Activated T-cell treated with anti-CD3 and anti-CD28 coated beads, Interleukin-2, amount 50 U/mL, for 72 hours (primary cell): ENCODE measurements at places on chromosomes 1 and 21. TPM values are rescaled to one million over a fixed set of nuclear protein-coding genes. Genes with fewer than 3 reads are reported as not detected.

The CASQ2 gene
- total RNA-seq = not detected

The ASB17 gene
- not detected for total RNA-seq

The CD244 gene
- total RNA-seq = 1.4 TPM

The ARHGEF19 gene
- total RNA-seq = 7.0 TPM

The RAD54L gene
- total RNA-seq = 33.1 TPM

The UBE2U gene
- total RNA-seq = not detected

The RNF186 gene
- not detected for total RNA-seq

The PCBP3 gene
- total RNA-seq = 20.2 TPM

The AJAP1 gene
- total RNA-seq = 0.05 TPM

The MAP10 gene
- total RNA-seq = 1.7 TPM

The SHE gene
- 0.19 TPM for total RNA-seq

DNA sequence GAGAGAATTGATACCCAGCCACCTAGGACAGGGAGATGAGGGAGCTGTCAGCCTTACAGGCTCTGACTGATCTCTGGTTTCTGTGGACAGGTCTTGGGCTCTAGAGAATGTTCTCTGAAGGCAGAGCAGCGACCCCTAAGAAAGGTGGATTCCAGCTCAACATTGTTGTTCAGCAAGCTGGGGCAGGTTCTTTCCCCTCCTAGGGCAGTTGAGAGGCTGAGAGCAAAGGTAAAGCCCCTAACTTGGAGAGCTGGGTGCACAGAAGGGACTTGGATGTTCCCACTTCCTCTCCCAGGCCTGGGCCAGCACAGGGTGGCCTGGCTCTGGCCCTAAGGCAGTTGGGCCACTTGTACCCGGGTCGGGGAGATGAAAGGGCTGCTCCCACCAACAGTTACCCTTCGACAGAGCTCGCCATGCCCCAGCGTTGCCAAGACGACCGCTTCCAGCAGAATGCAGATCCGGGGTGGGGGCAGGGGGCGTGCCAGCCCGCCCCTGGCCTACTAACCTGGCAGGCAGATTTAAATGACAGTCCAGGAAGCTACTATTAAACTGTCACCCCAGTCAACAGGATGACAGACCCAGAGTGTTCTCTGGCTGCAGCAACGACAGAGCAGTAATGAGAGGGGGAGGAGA is 31.6 kb downstream of the LRP8 start:
- DNase-seq = no peak

GRCh38 chr1:184840596-184840995 is 85.9 kb upstream of the EDEM3 start:
- DNase-seq = no peak

GRCh38 chr1:211353562-211354212 is 27.1 kb downstream of the TRAF5 start:
- DNase-seq = no peak

- no peak for DNase-seq
These were observed 55.4 kb downstream of the FRRS1 start for GRCh38 chr1:99710994-99711393.

- no peak for DNase-seq
These were observed 218.2 kb upstream of the ADGRL2 start for GRCh38 chr1:81582467-81582986.

- no peak for DNase-seq
These were observed 10.6 kb downstream of the ID3 start for GRCh38 chr1:23548704-23549143.

DNA sequence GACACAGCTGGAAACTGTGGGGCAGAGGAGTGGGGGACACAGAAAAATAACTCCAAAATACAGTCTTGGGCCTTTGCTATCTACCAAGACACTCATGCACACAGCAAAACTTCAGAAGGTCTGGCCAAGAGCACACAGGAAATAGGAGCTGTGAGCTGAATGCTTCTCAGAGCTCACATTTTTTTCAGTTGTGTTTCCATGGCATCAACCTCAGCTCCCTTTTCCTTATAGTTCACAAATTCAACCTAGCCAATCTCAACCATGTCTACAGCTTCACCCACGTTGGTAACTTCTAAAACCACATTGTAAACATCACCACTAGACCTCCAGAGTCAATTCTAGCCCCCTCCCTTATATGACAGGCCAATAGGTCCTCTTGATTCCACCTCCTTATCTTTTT is 19.6 kb upstream of the SYNJ1 start:
- DNase-seq = no peak

DNA sequence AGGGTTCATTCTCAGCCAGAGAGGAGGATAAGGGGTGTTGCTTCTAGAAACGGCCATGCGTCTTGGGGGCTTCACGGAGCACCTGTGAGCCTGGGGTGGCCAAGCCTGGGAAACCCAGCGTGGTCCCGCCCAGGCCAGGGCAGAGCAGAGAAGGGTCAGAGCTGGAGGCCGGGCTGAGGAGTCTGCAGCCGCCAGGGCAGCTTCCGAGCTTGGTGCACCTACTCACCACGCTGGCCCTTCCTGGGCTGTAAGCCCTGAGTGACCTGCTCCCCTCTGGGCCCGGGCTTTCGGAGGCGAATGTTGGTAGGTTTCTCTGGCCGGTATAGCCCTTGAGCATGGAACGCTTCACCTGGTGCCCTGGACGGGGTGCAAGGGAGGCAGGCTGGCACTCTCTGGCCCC is 169.8 kb upstream of the ARHGEF16 start:
- DNase-seq = no peak

DNA sequence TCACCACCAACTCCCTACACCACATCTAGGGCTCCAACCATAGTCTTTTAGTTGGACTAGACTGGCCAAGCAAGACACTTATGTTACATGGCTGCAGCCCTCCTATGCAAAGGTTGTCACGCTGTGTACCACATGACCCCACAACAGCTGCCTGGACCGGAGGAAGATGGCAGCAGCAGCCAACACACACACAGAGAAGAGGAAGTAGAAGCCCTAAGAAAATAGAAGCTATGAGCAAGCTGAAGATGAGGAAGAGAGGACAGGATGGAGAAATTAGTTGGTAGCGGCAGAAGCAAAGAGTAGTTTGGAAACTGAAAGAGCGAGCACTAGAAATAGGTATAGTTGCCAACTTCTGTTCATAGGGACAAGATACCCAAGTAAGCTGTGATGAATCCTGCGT is 60.8 kb upstream of the RALGPS2 start:
- DNase-seq = no peak

- DNase-seq = no peak
These were observed 154.7 kb downstream of the RUNX1 start for GRCh38 chr21:34894401-34894800.

DNA sequence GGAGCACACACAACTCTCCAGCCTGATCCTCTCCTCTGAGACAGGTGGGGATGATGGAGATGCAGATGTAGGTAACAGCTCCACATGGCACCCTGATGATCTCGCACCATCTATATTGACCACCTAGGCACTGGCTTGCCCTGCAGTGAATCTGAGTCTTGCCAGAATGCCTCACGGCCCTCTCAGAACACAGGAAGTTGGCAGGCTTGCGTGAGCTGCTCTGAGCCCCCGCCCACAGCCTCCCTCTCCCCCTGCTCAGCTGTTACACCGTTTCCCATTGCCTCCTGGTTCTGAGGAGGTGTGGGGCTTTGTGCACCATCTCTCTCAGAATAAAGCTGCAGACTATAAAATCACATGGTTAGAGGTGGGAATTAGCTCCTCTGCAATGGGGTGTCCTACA is 48.0 kb downstream of the URB2 start:
- peak; percentile 26 for DNase-seq

- DNase-seq = no peak
These were observed 63.9 kb downstream of the SDC3 start for GRCh38 chr1:30844631-30845030.

DNA sequence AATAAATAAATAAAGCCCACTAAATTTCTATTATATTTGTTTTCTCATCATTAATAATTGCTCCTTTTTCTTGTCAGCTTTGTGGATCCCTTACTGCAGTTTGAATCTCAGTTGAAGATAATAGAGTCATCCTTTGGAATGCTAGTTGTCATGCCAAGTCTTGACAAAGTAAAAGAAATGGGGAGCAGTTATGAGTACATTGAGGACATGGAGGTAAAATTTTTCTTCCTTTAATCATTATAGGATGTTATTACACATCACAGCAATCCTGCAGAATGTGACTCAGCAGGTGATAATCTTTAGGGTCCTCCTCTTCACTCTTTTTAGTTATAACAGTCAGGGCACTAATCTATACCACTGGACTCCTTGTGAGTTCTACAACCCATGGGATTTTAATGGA is 24.1 kb downstream of the MROH9 start:
- no peak for DNase-seq

DNA sequence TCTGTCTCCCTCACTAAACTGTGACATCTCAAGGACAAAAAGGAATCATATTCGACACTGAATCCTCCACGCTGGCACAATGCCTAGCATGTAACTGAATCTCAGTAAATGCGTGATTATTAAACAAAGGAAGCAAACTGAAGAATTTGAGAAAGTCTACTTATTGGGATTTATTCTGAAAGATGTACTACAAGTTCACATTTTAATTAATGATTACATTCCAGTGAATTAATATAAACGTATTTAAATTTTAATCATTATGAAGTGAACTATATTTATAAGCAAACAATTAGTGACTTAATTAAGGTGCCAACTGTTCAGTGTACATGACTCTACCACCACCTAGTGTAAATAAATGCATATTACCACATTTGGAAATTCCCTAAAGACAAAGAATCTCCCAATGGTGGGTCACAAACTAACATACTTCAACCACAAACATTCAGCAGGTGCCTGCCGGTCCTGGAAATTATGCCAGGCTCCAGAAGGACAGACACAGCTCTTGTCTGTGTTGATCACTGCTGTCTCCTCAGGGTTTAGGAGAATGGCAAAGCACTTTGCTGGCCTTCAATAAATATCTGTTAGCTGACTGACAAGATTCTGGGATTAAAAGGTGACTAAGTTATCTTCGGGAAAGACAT is 56.3 kb downstream of the SMYD3 start:
- DNase-seq = no peak

DNA sequence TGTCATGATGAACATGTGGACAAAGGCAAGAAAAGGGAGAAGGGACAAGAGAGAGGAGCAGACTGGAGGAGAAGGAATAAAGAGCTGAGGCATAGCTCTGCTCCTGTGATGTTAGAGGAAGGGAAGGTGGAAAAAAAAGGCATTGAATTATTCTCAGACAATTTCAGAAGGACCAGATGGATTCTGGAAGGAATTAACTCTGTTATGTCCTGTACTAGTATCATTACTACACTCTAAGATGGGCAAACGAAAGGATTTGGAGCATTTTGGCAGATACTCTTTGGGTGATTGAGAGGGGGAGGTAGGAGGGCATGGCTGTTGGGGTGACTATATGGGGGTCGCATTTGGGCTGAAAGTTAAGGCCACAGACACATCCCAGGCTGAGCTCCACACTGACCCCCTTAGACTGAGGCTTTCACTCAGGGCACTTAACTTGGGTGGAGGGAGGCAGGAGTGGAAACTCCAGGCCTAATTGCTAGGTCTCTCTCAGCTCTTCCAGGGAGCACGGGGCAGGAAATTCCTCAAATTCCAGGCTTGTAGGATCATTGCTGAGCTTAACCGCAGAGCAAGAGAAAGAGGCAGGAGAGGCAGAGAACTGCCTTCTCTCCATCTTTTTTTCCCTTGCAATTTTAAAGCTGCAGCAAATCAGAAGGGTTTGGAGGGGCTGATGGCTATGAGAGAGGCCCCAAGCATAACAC is 25.9 kb downstream of the KIRREL1 start:
- no peak for DNase-seq

DNA sequence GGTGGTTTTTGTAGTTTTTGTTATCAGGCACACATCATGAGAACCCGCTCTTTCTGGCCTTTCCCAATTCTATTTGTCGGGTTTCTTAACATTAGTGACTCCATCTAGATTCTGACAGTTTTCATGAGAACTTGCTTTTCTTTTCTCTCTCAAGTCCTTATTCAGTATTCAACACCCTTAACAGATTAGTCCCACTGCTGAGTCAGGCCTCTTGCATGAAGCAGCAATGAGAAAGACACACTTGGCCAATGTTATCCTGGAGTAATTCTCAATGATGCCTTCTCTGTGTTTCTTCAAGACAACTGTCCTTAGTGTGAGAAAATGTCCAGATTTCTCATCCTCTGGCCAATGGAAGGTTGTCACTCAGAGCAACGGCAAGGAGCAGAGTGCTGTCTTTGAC is 11.3 kb downstream of the FMO2 start:
- no peak for DNase-seq

DNA sequence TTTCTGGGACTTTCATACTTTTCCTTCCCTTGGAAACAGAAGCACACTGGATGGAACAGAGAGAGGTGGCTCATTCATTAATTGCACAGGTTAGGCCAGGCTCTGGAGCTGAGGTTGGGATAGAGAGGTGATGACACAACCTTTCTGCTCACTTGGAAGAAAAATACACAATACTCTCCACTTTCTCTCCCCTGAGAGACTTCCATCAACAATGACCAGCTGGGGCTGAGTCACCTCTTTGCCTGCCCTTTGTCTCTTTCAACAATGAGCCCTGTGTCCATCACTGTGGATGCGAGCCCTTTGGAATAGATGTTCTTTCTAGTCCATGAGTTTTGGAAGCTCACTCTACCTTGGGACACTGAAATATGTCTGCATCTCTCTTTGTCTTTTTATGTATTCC is 43.1 kb downstream of the ATP2B4 start:
- no peak for DNase-seq

DNA sequence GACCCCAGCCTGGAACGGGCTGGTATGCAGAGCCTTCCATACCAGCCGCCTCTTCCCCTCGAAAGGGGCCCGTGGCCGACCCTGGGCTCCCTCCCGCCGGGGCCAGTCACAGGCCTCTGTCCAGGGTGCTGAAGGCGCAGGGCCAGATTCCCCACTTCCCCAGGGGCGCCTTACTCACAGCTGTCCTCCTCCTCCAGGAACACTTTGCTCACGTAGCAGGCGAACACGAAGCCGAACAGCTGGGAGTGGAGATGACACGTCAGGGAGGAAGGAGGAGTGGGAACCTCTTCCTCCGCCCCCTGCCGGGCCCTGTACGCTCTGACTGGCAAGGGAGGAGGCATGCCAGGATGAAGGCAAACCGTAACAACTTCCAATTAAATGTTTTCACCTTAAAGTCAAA is 57.3 kb downstream of the NKAIN1 start:
- peak; percentile 62 for DNase-seq

DNA sequence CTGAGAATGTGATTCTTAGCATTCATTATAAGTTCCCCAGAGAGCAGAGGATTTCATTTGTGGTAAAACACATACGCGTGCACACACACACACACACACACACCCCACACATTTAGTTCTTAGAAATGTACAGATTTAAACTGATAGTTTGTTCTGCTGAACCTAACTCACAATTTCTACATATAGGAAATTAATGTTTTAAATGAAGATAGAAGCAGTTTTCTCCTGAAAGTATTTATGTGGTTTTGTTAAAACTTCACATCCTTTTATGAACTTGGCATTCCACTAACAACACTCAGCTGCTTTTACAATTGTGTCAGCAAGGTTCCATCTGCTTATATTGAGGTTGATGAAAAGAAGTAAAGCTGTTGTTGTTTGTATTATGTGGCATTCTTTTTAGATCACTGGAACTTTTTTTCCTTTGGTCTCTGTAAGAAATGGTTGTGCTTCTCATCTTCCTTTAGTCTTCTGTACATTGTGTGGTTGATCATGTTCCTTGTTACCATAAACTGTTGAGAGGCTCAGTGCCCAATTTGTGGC is 41.6 kb downstream of the AK4 start:
- no peak for DNase-seq

GRCh38 chr1:93591676-93592550 is 89.7 kb downstream of the BCAR3 start:
- DNase-seq = peak; percentile 36

- peak; percentile 78 for DNase-seq
These were observed 50.8 kb downstream of the TOMM20 start for GRCh38 chr1:235077571-235078479.
